ENCODE measurements at places on chromosomes 1 and 21.
A peak's percentile ranks its signal among the peaks of the same experiment; 100 is the strongest.

- no peak for DNase-seq
Observed at GRCh38 chr1:96698342-96698983, 23.1 kb upstream of the PTBP2 start.

GRCh38 chr1:167175901-167176300, 44.8 kb upstream of the POU2F1 start:
- DNase-seq: no peak

GRCh38 chr1:2189459-2190425, 4.8 kb downstream of the FAAP20 start:
- DNase-seq: peak; percentile 85

DNA sequence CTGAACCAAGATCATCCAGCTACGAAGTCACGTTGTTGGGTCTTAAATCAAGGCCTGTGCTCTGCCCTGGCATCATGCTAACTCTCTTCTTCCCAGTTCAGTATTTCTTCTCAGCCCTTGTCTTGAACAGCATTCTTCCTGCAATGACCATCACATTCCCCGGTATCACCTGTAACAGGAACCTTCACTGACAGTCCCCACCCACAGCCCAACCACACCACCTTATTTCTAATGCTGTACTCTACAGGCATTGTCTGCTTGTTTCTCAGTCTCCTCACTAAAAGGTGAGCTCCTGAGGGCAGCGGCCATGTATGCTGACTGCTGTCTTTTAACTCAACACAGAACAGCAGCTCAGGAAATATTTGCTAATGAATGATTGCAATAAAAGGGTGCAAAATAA, 54.0 kb downstream of the DAB1 start:
- DNase-seq: no peak

- no peak for DNase-seq
Observed at GRCh38 chr1:53392460-53392859, 64.6 kb upstream of the LRP8 start.

DNA sequence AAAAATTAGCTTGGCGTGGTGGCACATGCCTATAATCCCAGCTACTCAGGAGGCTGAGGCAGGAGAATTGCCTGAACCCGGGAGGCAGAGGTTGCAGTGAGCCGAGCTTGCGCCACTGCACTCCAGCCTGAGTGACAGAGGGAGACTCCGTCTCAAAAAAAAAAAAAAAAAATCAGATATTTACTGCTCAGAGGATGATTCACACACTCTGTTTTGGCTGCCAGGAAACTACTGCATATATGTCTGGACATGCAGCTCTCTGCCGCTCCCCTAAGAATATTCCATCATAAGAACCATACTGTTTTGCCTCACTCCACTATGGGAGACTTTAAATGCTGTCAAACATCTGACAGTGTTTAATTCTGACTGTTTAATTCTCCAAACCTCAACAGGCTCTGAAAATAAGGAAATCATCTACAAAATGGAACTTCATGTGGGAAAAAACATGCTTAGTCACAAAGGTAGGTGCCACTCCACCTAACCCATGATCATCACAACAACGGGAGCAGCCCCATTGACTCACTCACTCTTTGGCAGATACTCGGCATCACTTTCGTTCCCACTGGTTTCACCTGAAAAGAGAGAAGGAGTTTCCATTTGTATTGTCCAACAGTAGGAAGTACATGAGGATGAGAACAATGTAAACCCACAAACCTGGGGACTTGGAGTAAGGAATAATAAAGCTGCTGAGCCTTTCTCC, 29.3 kb upstream of the BCAS2 start:
- no peak for DNase-seq

DNA sequence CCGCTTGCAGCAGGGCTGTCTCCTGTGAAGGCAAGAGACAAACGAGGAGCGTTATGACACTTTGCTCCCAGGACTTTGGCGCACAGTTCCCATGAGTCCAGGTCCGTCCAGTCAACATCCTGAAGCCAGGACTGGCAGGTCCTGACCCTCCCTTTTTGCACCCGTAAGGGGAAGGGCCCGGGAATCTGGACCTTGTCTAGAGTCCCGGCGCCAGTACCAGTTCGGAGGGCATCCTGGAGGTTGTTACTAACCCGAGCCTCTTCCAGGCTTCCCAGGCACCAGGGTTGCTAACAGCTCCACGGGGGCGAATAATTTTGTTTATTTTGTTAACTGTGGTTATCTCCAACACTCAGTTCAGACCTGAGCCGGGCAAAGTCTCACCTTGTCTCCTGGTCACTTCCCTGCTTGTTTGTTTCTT, 682 bp upstream of the RWDD3 start:
- DNase-seq: no peak

- no peak for DNase-seq
Observed at GRCh38 chr1:241706967-241707366, 54.9 kb downstream of the WDR64 start.

- DNase-seq: no peak
Observed at GRCh38 chr1:235326719-235327558, 1.0 kb downstream of the ARID4B start.

GRCh38 chr1:221315330-221315729, 426.6 kb downstream of the DUSP10 start:
- peak; percentile 77 for DNase-seq
